ENCODE measurements at places on chromosomes 2 and 18.
A peak's percentile ranks its signal among the peaks of the same experiment; 100 is the strongest.

GRCh38 chr2:71637736-71638135 is 184.4 kb downstream of the DYSF start:
- no peak for DNase-seq

GRCh38 chr2:191012845-191013681 is 908 bp downstream of the STAT1 start:
- peak; percentile 41 for DNase-seq

DNA sequence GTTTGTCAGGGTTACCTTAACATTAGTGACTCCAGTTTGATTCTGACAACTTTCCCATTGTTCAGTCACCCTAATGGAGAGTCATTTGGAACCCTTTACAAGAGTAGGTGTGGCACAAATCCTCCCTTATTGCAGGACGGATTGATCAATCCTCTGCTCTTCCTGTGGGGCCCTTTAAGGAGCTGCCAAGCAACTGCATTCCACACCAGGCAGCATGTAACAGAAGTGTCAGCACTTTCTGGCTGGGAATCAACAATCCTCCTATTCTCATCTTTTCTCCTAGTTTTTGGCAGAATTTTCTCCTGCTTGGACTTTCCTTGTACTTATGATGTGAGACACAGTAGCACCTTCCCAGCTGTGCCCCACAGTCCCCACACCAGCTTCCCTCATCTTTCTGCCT is 177.8 kb downstream of the ST6GAL2 start:
- DNase-seq, result no peak

DNA sequence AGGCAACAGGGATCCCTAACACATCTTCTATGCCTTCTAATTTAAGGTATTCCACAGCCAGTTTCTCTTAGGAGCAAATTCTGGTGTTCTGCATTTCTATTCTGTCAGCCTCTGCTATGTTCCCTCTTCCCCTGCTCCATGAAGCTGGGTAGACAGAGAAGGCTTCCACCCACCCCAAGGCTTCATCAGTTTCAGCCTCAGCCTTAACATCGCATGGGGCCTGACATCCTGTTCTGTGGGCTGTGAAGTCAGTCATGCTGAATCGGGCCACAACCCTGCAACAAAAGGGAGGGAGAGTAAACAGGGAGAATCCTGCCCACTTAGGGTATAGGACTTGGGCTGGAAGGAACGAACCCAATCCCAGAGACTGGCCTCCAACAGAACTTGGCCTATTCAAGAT is 70.6 kb upstream of the PPM1B start:
- DNase-seq, result no peak

- no peak for DNase-seq
Observed at GRCh38 chr2:213627054-213627710, 342.9 kb downstream of the SPAG16 start.

DNA sequence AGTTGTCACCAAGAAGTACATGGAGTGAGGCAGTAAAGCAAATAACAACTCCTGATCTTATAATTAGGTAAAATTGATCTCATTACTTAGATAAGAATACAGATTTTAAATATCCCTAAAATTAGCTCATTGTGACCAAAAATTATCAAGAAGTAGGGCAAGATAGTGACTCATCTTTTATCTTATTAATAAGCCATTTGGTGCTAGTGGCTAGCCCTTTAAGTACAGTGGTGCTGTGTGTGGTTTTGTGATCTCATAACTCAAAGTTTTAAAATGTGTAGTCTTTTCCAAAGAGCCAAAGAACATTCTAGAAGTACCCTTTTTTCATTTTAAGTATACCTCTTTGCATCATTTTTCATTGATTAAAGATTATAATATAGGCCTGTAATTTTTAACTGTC is 569.4 kb upstream of the SETBP1 start:
- no peak for DNase-seq

Data from fibroblast of gingiva (primary cell).